ENCODE measurements at places on chromosomes 4 and X.

DNA sequence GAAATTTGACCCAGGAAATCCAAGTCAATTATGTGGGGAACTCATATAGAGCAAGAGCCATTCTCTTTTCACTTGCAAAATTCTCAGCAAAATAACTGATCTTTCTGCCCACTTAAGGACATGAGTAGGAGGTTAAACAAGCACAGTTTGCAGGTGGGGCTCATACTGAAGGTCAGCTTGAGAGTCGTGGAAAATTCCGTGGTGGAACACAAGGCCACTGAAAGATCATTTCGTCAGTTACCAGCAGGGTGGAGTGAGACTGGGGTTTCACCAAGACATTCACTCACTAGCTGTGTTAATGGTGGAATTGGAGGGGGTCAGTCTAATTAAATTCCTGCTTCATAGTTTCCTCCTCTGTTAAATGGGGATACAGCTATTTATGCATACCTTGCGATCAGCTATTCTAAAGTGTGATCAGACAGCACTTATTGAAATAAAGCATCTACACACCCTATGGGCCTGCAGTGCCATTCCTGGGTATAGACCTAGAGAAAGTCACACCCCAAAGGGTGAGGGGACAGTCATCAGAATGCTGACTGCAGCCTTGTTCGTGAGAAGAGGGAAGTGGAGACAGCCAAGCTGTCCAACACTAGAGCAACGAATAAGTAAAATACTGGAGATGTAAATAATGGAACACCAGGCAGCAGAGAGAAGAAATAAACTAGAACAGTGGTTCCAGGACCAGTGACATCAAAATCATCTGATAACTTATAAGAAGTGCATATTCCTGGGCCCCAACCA, 42.7 kb upstream of the CLNK start:
- H3K4me3 ChIP-seq, result no peak overlapping the region
- no peak for DNase-seq
- H3K27me3 ChIP-seq, result peaks cover 2% of the 10 kb centered on the region
- no peaks in the 10 kb centered on the region for H3K4me1 ChIP-seq
- H3K36me3 ChIP-seq, result no peaks in the 10 kb centered on the region

DNA sequence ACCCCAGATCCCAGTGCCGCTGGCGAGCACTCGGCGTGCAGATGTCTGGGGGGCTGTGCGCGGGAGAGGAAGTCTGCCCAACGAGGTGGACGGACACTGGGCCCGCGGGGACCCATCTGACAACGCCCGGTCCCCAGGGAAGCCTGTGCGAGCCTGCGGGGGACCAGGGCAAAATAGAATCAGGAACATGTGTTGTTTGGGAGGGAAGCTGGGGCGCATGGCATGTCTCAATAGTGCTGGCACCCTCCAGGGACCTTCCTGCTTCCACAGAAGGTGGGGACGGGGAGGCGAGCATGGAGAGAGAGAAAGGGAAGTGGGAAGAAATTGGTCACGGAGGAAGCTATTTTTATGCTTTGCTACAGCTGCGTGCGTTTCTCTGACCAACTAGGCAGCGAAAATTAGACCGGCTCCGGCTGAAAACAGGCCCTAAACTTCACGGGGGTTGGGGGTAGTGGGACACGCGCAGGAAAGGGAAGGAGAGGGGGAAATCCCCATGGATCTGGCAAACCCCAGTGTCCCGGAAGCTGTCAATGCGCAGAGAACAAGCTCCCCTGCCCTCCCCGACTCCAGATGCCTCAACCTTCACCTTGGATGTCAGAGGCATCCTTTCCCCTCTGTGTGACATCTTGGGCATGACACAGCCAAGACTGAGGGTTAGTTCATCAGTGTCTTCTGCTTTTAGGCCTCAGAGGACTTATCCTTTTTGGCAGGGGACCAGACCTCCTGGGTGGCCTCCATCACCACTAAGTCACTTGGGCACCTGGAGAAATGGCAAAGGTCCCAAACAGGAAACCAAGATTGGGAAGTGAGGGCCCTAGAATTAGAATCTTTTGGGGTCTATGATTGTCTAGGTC, 169.8 kb upstream of the BCOR start:
- no peak overlapping the region for H3K27ac ChIP-seq
- no peaks in the 10 kb centered on the region for H3K36me3 ChIP-seq
- peaks cover 2% of the 10 kb centered on the region for H3K27me3 ChIP-seq
- peaks cover 2% of the 10 kb centered on the region for H3K4me1 ChIP-seq
- DNase-seq, result no peak
- no peak overlapping the region for H3K4me3 ChIP-seq

- no peak overlapping the region for H3K4me3 ChIP-seq
- H3K4me1 ChIP-seq, result no peaks in the 10 kb centered on the region
- DNase-seq, result no peak
- no peaks in the 10 kb centered on the region for H3K36me3 ChIP-seq
- peaks cover 41% of the 10 kb centered on the region for H3K27me3 ChIP-seq
Measured at GRCh38 chr4:7171191-7171900, 21.0 kb upstream of the SORCS2 start.

- no peak for DNase-seq
- no peaks in the 10 kb centered on the region for H3K36me3 ChIP-seq
- H3K27ac ChIP-seq, result no peak overlapping the region
Measured at GRCh38 chr4:150708004-150708403, 126.1 kb downstream of the MAB21L2 start.
